ENCODE measurements at places on chromosomes 2 and 18.

- no peak for DNase-seq
- H3K36me3 ChIP-seq, result no peaks in the 10 kb centered on the region
- H3K4me1 ChIP-seq, result no peaks in the 10 kb centered on the region
- H3K27me3 ChIP-seq, result peaks cover 11% of the 10 kb centered on the region
These were observed 488.3 kb downstream of the DLGAP1 start for GRCh38 chr18:3966642-3967358.

DNA sequence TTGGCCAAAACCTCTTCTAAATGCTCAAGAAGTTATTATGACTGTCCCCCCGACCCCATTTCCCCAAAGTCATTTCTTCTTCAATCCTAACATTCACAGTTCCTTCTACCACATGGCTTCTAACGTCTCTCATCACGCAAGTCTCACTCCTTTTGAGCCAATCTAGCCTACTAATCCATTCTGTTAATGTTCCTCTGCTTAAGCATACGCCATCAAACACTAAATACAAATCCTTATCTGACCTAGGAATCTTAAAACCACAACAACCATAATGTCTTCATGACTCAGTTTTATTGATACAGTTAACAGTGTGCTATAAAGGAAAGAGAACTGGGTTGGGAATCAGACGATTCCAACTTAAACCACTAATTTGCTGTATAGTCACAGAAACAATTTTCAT lies 23.9 kb downstream of the HNRNPLL start:
- H3K4me1 ChIP-seq, result peaks cover 48% of the 10 kb centered on the region
- no peak for DNase-seq
- peak overlapping the region; percentile 7 for H3K27ac ChIP-seq
- no peaks in the 10 kb centered on the region for H3K27me3 ChIP-seq

DNA sequence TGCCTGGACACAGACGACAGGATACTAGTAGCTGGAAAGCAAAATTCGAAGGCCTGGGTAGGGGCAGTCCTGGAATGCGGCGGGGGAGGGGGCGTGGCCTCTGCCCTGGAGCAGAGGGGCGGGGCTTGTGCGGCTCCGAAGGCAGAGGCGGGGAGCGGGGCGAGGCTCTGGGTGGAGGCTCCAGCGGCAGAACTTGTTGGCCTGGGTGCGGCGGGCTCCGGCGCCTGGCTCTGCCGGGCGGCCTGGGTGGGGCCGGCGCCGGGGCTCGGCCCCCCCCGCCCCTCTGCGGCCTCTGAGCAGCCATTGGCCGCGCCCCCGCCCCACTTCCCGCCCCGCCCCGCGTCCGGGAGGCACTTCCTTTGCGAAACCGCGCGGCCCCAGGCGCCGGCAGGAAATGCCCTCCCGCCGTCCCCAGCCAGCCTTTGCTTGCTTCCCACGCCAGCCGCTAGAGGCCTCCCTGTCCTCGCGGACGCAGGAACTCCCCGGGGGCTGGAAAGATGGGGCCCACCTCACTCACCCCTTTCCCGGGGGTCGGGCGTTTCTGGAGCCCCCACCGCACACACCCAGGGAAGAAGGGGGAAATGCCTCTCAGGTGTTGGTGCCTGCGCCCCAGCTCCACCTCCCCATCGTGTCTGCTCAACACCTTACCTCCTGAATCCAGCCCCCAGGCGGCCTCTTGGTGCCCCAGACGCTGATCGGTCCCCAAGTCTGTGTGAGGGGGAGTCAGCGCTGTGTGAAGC lies 6.7 kb downstream of the CTDSP1 start:
- peak; percentile 90 for DNase-seq
- no peaks in the 10 kb centered on the region for H3K27me3 ChIP-seq
- H3K4me1 ChIP-seq, result peaks cover 29% of the 10 kb centered on the region
- peaks cover 13% of the 10 kb centered on the region for H3K36me3 ChIP-seq
- peak overlapping the region; percentile 74 for H3K27ac ChIP-seq

DNA sequence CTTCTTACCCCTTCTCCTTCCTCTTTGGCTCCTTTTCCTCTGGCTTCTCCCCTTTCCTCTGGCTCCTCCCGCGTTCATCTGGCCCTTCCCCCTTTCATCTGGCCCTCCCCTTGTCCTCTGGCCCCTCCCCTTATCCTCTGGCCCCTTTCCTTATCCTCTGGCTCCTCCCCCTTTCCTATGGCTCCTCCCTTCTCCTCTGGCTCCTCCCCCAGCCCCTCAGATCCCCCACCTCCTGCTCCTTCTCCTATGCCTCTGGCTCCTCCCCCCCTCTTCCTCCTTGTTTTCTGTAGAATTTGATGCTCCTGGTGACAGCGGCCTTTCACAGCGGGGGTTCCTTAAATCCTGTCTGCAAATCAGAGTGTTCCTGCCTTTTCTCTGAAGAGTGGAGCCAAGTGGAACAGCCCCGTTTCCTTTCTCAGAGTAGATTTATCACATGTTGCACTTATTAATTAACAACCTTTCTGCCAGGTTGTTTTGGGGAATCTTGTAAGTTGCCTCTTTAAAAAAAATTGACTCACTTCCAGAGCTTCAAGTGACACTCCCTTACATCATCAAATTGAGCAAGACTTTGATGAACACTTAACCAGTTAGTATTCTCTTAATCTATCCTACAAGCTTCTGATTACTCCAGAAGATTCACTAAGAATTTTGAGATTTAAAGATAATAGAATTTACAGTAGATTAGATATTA lies 27.9 kb downstream of the FABP1 start:
- no peak for DNase-seq
- H3K4me1 ChIP-seq, result no peaks in the 10 kb centered on the region
- no peak overlapping the region for H3K27ac ChIP-seq
- H3K4me3 ChIP-seq, result no peak overlapping the region

GRCh38 chr2:75054296-75054695 lies 95.9 kb downstream of the POLE4 start:
- no peaks in the 10 kb centered on the region for H3K36me3 ChIP-seq
- DNase-seq, result no peak
- H3K27ac ChIP-seq, result no peak overlapping the region
- H3K4me3 ChIP-seq, result no peak overlapping the region
- no peaks in the 10 kb centered on the region for H3K27me3 ChIP-seq

DNA sequence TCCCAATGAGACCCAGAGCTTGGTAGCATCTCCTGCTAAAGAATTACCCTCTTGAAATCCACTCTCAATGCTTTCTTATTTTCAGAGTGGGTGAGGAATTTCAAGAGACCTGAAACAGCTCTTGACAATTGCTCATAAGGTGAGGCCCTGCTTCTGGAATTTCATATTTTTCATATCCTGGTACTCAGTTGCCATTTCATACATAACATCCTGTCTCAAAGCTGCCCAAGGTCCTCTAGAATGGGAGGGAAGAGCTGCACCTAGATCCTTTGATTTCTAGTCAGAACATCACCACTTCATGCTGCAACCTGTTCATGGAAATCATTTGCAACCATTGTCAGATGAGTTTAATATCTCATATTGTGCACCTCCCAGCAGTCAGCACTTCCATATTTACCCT lies 404.8 kb upstream of the GALNT5 start:
- no peak overlapping the region for H3K27ac ChIP-seq
- H3K27me3 ChIP-seq, result peaks cover 9% of the 10 kb centered on the region
- no peak for DNase-seq
- H3K4me1 ChIP-seq, result no peaks in the 10 kb centered on the region
- no peaks in the 10 kb centered on the region for H3K36me3 ChIP-seq
- H3K4me3 ChIP-seq, result no peak overlapping the region

DNA sequence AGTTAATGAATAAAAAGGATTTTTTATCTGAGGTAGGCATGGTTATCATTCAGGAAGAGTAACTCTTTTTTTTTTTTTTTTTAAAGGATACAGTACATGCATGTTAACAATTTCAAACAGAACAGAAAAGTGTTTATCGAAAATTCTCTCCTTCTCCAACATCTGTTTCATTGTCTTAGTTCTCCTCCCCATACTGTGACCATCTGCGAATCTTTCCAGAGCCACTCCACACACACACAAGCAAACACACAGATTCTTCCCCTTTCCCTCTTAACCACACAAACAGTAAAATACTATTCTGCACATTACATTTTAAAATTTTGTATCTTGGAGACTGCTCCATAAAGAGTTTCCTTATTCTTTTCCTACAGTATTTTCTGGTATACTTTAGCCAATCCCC lies 38.0 kb downstream of the NPC1 start:
- H3K4me3 ChIP-seq, result no peak overlapping the region
- H3K4me1 ChIP-seq, result peaks cover 6% of the 10 kb centered on the region
- peaks cover 49% of the 10 kb centered on the region for H3K36me3 ChIP-seq
- H3K27me3 ChIP-seq, result no peaks in the 10 kb centered on the region
- H3K27ac ChIP-seq, result no peak overlapping the region

- H3K4me3 ChIP-seq, result peak overlapping the region; percentile 45
- peak; percentile 11 for DNase-seq
- H3K27me3 ChIP-seq, result peaks cover 8% of the 10 kb centered on the region
- H3K27ac ChIP-seq, result peak overlapping the region; percentile 82
These were observed 29.9 kb upstream of the ALKAL2 start for GRCh38 chr2:317501-318424.

Measured in activated T-helper 1 cell treated with anti-CD3 and anti-CD28 coated beads, Interleukin-12 subunit alpha, Interleukin-12 subunit beta, Interleukin-2, Interleukin-4 antibody, amounts not matched to agents 30 ng/mL and 10 ng/mL and 1 ng/mL, durations not matched to agents 14 hours and 24 hours and 36 hours (primary cell).